ENCODE measurements at places on chromosomes 3 and 15.

DNA sequence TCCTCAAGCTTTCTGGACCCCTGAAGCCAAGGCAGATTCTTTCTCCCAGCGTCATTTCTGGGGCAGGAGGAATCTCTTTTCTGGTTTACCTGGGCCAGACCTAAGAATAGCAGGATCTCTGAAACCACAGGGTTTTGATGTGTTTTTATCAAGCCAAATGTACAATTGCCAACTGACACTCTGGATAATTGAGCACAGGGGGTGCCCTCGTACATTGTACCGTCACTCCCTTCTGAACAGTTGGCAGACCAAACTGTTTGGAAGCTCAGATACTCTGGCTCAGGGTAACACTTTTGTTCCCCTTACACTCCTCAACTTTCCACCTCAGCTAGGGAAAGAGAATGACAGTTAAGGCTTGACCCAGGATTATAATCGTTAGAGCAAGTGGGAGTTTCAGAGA, 49.9 kb downstream of the ASTE1 start:
- DNase-seq = no peak

- DNase-seq = no peak
Observed at GRCh38 chr3:24686808-24687207, 192.2 kb upstream of the THRB start.

- DNase-seq = no peak
Observed at GRCh38 chr3:67646586-67647234, 7.7 kb downstream of the SUCLG2 start.

DNA sequence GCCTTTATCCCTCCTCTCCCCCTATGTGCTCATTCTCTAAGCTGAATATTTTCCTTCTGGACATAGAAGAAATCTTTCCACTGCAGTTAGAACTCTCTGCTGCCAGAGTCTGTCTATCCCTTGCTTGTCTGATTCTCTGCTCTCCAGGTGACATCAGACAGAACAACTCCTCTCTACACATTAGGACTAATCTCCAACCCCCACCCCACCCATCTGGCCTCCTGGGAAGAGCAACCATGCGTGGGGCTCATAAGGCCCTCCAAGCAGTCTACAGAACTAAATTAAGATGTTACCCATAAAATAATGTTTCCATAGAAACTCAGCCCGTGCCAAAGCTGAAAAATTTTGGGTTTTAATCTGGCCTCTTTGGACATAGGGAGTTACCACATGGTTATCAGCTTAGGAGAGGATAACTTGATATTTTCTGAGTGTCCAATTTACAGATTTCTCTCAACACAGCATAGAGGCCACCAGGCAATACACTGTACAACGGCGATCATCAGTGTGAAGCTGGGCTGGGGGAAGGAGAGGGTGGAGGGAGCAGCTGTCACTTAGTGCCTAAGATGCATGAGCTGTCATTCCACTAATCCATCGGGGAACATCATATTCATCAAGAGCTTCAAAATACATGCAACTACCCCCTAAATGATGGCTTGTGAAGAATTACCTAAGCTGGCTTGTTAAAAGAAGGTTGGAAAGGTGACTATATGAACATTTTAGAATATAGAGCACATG, 199.4 kb downstream of the CLSTN2 start:
- no peak for DNase-seq

DNA sequence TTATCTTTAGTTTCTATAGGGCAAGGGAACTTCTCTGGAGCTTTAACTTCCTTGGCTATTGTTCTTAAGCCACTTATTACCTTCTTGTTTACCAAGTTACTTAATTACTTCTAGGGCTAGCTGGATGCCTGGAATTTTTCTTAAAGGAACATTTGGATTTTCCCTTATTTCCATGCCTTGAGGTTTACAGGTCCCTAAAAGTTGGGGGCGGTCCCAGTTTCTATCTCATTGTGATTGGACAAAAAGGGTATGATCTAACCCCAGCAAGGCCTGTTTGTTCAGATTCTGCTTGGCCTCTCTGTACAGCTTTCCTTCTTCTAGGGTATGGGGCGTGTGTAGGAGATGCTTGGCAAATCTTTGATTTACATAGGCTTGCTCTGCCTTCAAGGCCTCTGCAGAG, 17.4 kb downstream of the PDHB start:
- DNase-seq = no peak

- no peak for DNase-seq
Observed at GRCh38 chr15:83435782-83436181, 11.4 kb upstream of the SH3GL3 start.

DNA sequence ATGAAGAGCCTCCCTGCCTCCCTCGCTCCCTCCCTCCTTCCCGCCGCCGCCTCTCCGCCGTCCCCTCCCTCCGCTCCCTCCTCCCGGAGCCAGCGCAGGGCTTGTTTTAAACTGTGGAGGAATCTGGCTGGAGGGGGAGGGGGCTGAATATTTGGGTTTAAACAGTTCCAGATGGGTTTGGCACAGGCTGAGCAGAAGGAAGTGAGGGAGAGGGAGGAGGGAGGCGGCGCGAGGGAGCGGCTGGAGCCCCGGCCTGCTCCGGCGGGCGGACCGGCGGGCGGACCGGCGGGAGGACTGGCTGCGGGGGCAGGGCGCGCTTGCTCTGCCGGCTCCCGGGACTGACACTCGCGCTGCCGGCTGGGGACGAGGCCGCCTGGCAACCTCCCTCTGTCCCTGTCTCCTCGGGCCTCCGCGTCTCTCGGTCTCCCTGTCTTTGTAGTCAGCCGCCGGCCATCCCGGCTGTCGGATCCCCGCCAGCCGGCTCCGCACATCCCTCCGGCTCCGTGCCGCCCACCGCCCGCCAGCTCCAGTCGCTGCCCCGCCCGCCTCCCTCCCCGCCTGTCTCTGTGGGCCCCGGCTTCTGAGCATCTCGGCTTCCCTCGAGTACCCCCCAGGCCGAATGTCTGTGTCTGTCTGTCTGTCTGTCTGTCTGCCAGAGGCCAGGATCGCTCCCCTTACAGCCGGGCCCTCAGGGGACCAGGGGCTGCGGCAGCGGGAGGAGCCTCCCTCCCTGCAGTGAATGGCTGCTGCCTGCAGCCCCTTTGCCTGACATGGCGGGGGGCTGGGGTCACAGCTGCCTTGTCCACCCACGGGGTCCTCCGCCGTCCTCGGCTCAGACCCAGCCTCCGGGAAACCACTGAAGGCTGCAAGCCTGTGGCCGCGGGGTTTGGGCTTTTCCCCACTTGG, 7.6 kb downstream of the EPHB3 start:
- peak; percentile 32 for DNase-seq

GRCh38 chr3:42377681-42378080, 32.7 kb downstream of the LYZL4 start:
- no peak for DNase-seq

GRCh38 chr3:13539671-13540070, 9.3 kb upstream of the FBLN2 start:
- DNase-seq = no peak

GRCh38 chr3:30112902-30113484, 493.4 kb upstream of the TGFBR2 start:
- DNase-seq = no peak

GRCh38 chr15:42145546-42146455, 10.6 kb downstream of the PLA2G4F start:
- DNase-seq = no peak

DNA sequence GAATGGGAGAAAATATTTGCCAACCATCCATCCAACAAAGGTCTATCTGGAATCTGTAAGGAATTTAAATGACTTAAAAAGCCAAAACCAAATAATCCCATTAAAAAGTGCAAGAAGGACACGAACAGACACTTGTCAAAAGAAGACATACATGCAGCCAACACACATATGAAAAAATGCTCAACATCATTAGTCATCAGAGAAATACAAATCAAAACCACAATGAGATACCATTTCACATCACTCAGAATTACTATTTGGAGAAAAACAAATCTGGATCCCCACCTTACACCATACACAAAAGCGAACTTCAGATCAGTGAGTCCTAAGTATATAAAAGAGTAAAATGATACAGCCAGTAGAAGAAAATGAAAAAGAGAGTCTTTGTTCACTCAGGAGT, 58.6 kb upstream of the MNS1 start:
- no peak for DNase-seq

GRCh38 chr3:97680210-97680609, 84.3 kb upstream of the ARL6 start:
- DNase-seq = no peak

DNA sequence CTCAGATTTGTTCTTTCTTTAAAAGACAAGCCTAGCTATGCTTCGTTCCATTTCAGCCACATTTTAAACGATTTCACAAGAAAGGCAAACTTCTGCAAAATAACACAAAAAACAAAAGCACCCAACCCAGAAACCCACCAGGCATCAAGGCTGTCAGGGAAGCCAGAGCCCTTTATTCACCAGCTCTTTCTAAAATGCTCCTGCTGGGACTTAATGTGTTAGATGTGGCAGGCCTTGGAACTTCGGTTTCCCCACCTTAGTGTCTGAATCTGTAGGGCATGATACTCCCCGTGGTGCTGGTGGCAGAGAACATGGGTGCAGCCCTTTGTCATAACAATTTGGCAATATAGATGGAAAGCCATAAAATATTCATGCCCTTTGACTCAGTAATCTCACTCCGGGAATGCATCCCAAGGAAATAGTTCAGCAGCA, 56.8 kb upstream of the LCTL start:
- no peak for DNase-seq

DNA sequence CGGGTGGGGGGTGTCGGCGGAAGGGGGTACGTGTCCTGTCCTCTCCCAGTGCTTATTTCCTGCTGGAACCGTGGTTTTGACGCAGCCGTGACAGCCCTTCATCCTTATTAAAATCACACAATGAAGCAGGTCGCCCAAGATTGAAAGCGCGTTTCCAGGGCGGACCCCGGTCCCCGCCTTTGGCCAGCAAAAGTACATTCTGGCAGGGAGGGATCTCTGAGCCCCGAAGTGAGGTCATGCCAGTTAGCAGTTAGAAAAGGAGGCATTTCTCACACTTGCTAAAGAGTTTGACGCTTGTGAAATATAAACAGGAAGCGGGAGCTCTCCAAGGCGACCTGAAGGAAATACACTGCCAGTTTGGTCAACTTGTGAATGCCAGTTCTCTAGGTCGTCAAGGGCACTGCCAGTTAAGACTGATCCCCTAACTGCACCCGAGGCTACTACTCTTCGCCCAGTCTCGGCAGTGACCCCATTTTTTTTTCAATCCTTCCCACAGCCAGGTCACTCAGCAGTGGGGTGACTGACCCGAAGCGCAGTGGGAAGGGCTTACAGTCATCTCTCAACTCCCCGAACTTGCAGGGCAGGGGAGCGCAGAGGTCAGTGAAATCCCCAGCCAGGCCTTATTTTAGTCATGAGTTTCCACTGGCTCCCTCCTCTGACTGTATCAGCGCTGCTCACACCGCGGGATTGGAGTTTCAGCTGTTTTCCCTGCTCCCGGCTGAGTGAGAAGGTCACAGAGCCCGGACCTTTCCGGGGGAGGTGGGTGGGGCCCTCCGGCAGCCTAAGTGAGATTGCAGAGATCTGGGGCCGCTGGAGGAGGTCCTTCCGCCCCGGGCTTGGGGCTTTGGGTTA, 2.0 kb upstream of the BHLHE40 start:
- DNase-seq = peak; percentile 47

DNA sequence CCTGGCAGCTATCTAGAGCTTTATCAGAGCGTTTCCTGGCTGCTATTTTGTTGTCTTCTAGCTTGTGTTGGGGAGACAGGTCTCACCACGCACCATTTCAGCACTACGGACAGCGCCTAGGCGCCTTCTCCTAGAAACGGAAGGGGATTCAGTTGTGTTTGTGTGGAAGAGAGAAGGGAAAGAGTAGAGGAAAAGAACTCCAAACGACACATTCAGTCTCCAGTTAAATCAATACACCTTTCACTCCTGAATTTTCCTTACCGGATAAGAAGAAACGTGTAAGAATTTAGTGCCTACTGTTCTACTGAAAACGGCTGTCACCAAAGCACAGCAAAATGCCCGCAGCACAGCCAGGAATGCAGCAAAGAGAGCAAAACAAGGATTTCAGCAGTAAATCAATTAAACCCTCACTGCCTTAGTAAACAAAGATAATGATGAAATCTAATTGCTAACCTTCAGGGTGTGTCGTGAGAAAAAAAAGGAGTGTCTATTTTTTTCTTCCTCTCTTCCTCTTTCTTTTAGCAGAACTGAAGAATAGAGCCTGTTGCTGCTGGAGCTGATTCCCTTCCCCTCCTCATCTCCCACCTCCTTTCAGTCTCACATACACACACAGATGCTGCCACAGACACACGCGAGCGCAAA, 412 bp upstream of the CTXN2 start:
- DNase-seq = no peak

DNA sequence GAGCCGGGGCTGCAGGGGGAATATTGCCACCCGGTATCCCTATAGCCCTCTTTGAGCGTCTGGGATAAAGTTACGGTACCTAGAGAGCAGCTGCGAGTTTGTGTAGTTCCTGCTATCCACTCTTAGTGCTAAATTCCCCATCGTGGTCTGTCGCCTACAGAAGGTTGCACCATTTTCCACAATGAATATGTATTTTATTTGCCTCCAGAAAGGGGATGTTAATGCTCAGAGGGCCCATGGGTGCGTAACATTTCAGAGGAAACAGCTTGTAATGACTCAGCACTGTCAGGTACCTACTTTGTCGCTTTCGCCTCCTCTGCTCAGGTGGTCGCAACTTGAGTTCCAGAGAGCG, 1.1 kb downstream of the SLCO3A1 start:
- DNase-seq = no peak

DNA sequence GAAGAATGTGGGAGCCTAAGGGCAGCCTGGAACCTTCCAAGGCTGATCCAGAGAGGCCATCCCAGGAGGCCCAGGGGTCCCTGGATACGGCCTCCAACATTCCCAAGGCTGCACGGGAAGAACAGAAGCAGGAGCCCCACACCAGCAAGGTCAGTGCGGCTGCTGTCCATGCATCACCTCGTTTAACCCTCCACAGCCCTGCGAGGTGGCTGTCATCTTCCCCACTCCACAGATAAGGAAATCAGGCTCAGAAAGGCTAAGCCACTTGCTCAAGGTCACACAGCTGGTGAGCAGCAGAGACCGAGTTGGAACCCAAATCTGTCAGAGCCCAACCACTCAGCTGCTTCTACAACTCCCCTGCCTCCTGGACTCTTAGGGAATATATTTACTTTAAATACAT, 21.6 kb downstream of the SEMA7A start:
- no peak for DNase-seq

GRCh38 chr15:92014281-92015030, 160.9 kb downstream of the SLCO3A1 start:
- DNase-seq = no peak

DNA sequence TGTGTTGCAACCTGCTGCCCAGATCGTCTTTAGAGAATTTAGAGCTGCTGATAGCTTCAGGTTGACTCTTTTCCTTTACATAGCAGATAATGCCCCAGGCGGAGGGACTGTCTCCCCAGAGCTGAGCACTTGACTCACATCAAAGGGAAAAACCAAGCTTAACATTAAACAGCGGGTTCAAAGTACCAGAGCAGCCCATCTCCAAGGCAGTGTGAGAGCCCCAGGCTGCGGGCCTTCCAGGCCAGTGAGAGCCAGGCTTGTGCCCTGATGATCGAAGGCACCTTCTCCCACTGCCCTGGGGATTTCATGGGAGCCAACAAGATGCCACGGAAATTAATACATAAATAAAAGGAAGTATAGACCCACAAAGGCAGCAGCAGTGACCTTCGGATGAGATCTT, 275.6 kb downstream of the XXYLT1 start:
- DNase-seq = no peak

GRCh38 chr3:8870134-8870533, 93.1 kb downstream of the RAD18 start:
- DNase-seq = no peak

All from stimulated activated CD4-positive, alpha-beta T cell treated with anti-CD3 and anti-CD28 coated beads, Interleukin-4, amount 100 ng/mL, for 4 hours (primary cell).